ENCODE measurements at places on chromosomes 2 and 18.

GRCh38 chr18:48161191-48161910 is 230.9 kb upstream of the SMAD2 start:
- DNase-seq = peak; percentile 44

DNA sequence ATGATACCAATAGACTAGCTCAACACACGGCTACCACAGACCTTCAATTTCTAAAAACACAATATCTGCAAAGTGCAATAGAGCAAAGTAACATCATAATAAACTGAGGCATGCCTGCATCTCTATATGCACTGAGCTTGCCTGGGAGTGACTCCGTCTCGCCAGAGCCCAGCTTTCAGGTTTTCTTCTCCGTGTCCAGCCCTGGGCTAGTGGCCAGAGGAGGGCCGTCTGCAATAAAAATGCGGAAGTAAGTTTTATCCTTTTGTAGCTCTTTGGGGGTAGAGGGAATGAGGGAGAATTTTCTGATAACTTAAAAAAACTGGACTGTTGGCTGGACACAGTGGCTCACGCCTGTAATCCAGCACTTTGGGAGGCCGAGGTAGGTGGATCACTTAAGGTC is 41.0 kb upstream of the GPR17 start:
- no peak for DNase-seq

- no peak for DNase-seq
These were observed 134.8 kb downstream of the GCA start for GRCh38 chr2:162478721-162479129.

- no peak for DNase-seq
These were observed 91.2 kb downstream of the NEDD4L start for GRCh38 chr18:58135183-58135641.

- no peak for DNase-seq
These were observed 24.2 kb upstream of the BZW1 start for GRCh38 chr2:200787351-200788120.

- DNase-seq = no peak
These were observed 98.6 kb downstream of the CPO start for GRCh38 chr2:207037896-207038295.

DNA sequence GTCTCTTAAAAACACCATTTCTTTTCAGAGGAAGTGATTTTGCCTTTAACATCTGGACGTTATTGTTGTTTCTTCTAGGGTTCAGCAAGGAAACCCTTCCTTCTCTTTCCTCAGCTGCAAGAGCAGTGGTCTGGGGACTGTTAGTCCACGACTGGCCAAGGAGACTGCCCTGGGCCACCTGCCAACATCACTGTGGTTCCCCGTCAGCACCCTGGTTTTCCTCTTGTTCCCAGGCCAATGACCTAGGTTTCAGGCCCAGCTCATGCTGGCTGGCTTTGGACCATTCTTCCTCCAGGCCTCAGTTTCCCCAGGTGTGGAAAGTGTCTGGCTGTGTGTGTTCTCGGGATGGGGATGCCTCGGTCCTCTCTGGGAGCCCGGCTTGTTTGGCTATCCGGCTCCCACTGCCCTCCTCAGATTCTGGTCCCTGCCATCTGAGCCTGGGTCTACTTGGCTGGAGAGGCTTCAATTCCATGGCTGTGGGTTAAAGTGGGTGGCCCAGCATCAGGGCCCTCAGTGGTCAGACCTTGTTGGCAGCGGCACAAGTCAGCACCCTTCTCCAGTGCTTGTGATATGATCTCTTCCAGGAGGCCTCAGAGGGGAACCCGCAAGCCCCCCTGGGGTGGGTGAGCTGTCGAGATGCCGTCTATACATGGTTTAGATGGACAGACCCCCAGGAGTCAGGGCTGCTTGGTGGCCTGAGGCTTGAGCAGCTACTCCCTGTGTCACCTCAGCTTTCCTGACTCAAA is 234.3 kb upstream of the HS6ST1 start:
- DNase-seq = no peak

- DNase-seq = no peak
These were observed 424.6 kb downstream of the NCKAP5 start for GRCh38 chr2:133143645-133144044.

DNA sequence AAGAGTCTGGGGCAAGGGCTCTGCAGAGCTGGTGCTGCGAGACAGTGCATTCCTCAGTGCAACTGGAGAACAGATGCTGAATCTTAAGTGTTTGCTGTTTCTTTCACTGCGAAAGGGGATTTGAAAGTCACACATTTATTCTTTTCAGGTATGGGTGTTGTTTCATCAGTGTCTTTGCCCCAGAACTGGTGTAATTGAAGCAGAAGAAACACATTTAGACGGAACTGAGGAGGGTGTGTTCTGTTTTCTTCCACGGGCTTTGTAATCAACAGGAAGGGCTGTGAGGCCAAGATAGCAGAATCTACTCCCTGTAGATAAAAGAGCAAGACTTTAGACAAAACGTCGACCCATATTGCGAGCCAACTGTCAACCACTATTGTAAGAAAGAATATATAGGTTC is 151.9 kb downstream of the EPHA4 start:
- DNase-seq = no peak

GRCh38 chr2:201406077-201406662 is 45.1 kb downstream of the TRAK2 start:
- DNase-seq = no peak

- peak; percentile 9 for DNase-seq
These were observed 2.5 kb upstream of the MREG start for GRCh38 chr2:216015722-216016464.

DNA sequence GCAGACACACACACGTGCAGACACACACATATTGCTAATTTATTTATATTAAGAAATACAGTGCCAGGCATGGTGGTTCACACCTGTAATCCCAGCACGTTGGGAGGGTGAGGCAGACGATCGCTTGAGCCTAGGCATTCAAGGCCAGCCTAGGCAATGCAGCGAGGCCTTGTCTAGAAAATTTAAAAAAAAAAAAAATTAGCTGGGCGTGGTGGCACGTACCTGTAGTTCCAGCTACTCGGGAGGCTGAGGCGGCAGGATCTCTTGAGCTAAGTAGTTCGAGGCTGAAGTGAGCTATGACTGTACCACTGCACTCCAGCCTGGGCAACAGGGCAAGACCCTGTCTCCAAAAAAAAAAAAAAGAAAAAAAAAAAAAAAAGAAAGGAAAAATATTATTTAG is 28.8 kb downstream of the ANXA4 start:
- no peak for DNase-seq

DNA sequence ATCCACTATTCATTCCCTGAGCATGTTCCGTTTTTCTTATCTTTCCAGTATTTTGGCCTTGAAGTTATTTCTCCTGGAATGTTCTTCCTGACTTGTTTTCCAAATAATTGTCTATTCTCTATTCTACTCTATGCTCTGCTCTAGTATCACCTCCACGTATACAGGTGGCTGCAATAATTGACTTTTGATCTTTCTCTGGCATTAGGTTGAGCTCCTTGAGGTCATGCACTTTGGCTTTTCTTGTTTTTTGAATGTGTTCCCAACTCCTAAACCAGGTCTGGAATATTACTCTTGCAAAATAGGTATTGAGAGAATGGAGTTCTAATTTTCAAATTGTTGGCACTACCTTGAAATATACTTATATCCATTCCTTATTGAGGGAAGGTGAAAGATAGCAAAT is 550.4 kb downstream of the CNTNAP5 start:
- no peak for DNase-seq

GRCh38 chr2:218367415-218368149 is 10.9 kb downstream of the CATIP start:
- DNase-seq = peak; percentile 46

DNA sequence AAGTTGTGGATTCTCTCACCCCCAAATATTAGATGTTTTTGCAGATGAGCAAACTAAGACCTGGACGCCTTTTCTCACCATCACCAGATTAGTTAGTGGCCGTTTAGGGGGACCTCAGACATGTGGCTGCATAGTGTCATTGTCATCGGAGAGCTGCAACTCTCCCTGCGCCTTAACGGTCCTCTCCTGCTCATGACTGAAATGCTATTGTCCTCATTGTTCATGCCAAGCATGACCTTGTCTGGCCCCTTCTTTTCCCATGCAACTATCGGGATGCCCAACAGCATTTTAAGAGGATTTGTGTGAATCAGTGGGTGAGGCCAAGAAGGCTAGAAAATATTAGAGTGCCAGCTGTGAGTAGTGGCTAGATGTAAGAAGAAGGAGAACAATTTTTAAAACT is 174.2 kb downstream of the SOCS6 start:
- DNase-seq = no peak

DNA sequence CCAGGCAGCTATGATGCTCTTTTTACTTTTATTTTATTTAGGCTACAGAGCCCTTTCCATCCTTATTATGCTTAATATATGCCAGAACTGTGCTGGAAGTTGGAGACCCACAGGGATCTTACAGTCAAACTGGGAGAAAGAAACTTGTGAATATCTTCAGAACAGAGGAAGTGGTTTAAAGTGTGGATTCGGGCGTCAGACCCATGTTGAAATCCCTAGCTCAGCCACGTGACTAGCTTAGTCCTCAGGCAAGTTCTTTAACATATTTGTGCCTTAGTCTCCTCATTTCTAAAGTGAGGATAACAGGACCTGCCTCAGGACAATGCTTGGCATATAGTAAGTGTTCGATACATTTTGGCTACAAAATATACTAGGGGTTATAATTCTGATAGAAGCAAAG is 59.1 kb downstream of the MAP3K20 start:
- DNase-seq = no peak

GRCh38 chr18:30644158-30644557 is 398.4 kb downstream of the DSC3 start:
- DNase-seq = no peak

GRCh38 chr2:183125659-183126341 is 1.6 kb downstream of the NUP35 start:
- DNase-seq = no peak

GRCh38 chr2:108325756-108326155 is 37.1 kb downstream of the SULT1C2 start:
- no peak for DNase-seq

GRCh38 chr2:17878281-17879136 is at the start of gene KCNS3:
TSS of gene KCNS3 (plus strand) at chr2:17878667. CDS start at chr2:17931009, 52,342 bp downstream.
- no peak for DNase-seq

- DNase-seq = no peak
These were observed 118.8 kb upstream of the MAP2 start for GRCh38 chr2:209305026-209305425.

GRCh38 chr2:178199334-178199733 is 5.0 kb downstream of the OSBPL6 start:
- DNase-seq = no peak

DNA sequence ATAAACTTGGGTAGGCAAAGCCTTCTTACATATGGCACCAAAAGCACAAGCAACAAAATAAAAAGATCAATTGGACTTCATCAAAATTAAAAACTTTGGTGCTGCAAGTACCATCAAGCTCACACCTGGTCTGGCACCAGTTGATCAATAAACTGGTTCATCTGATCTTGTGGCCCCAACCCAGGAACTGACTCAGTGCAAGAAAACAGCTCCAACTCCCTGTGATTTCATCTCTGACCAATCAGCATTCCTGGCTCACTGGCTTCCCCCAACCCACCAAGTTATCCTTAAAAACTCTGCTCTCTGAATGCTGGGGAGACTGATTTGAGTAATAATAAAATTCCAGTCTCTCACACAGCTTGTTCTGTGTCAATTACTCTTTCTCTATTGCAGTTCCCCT is 8.4 kb downstream of the EPG5 start:
- DNase-seq = no peak

DNA sequence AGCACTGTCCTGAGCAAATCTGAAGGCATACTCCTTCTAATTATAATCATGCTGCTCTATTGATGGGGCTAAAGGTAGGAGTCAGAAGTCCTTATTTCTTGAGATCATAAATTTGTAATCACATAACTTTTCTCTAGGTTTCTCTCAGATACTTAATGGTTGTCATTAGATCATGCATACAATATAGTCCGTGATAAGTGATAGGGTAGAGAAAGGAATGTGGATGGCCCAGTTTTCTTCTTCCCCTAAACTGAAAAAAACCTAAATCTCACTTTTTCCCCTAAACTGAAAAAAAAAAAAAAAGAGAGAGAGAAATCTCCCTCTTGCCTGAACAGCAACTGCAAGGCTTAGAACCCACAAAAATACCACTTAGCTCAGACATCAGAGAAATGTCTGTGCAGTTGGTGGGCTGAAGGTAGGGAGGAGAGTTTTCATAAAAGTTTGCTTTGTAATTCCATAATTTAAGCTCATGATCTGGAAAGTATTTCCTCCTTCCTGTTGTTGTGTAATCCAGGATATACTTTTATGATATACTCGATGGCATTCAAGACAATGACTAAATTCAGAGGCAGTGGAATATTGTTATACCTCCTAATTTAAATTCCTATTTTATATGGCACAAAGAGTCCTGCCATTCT is 79.3 kb upstream of the ITPRID2 start:
- no peak for DNase-seq

GRCh38 chr2:217218269-217219163 is 358.7 kb upstream of the TNP1 start:
- no peak for DNase-seq

GRCh38 chr2:216059233-216059834 is 22.3 kb downstream of the PECR start:
- no peak for DNase-seq

GRCh38 chr2:231486851-231487596 is 22.7 kb upstream of the NCL start:
- no peak for DNase-seq

- no peak for DNase-seq
These were observed 221.0 kb downstream of the PID1 start for GRCh38 chr2:229050133-229050532.

GRCh38 chr2:177665328-177665727 is 272.8 kb downstream of the AGPS start:
- no peak for DNase-seq

DNA sequence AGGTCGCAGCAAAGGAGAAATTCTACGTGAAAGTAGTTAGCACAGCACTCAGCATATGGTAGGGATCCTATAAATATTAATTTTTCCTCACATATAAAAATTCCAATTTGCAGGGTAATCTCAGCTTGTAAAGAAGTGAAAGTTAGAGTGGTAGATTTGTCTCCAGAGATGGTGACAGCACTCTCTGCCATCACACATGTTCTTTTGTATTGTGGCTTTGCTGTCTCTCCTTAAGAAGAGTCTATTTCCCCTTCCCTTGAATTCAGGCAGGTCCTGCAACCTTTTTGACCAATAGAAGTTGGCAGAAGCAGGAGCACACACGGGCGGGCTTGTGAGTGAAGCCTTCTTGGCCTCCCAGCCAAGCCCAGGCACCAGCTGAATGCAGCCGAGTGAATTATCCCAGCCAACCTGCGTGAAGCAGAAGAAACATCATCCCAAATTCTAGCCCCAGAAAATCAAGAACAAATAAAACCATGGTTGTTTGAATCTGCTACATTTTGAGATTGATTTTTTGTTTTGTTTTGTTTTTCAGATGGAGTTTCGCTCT is 107.8 kb upstream of the COPS8 start:
- DNase-seq = no peak

Measured in activated CD4-positive, alpha-beta T cell treated with anti-CD3 and anti-CD28 coated beads, Interleukin-2, amount 50 U/mL, for 4 hours (primary cell).